ENCODE measurements at places on chromosomes 1 and 21.

DNA sequence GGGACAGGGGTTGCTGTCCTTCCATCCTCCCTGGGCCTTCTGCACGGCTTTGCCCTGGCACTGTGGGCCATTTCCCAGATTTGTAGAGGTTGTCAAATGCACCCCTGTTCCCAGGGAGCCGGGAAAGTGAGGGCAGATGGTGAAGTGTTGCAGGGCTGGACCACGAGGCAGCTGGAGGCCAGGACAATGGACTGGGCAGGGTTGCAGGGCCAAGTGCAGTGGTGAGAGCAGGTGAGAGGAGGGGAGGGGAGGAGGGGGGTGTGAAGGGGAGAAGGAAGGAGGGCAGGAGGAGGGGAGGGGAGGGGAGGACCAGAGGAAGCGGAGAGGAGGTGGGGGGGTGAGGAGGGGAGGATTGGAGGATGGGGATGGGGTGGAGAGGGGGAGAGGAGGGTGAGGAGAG, 443.9 kb downstream of the CAMTA1 start:
- DNase-seq = no peak

- no peak for DNase-seq
Observed at GRCh38 chr1:228085287-228085951, 2.9 kb downstream of the ARF1 start.

- no peak for DNase-seq
Observed at GRCh38 chr1:246214708-246215509, 292.2 kb downstream of the SMYD3 start.

- DNase-seq = no peak
Observed at GRCh38 chr21:40187244-40187643, 320.0 kb downstream of the PCP4 start.

DNA sequence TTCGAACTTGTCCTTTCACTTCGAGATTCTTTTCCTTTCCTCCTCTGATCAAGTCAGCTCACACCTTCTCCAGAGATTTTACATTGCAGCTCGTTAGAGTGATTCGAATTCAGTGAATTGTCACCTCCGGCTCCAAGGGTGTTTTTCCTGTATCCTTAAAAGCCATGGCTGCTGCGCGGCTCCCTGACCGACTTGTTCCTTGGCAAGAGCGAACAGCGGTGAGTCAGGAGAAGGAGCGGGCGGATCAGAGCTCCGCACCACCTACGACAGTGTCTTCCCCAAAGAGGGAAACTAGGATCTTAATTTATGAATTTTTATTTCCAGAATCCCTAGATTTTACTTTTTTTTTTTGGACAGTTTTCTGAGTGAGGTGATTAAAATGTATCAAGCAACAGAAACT, 204.4 kb upstream of the ADGRL2 start:
- no peak for DNase-seq

DNA sequence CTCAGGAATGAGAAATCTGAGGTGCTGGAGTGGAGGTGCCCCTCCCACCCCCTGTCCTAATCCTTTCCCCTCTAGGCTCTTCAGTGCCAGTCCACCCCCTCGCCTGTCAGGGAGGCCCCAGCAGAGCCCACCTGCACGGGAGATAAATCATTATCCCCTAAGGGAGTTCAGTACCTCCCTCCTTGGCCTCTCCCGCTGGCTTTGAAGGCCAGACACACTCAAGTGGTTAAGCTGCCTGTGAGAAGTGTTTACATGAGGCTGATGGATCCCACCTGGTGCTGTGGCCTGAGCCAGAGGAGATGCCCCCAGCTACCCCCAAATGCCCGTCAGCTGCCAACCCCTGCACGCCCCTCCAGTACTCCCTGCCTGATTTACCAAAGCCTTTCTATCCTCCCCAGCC, 3.7 kb downstream of the RSPO1 start:
- DNase-seq = no peak

GRCh38 chr1:209527993-209528717, 55.4 kb upstream of the CAMK1G start:
- DNase-seq = no peak

- no peak for DNase-seq
Observed at GRCh38 chr1:41599912-41600311, 115.4 kb upstream of the EDN2 start.

All from activated T-cell treated with anti-CD3 and anti-CD28 coated beads for 48 hours (primary cell).